Naive thymus-derived CD8-positive, alpha-beta T cell (primary cell): ENCODE measurements at places on chromosomes 4 and X. TPM values are rescaled to one million over a fixed set of nuclear protein-coding genes. Genes with fewer than 3 reads are reported as not detected.

H2BW2 gene
- not detected for total RNA-seq

SRPK3 gene
- total RNA-seq, result not detected

- no peak for DNase-seq
Measured at GRCh38 chr4:103075435-103075893, 1.1 kb downstream of the SLC9B2 start.

DNA sequence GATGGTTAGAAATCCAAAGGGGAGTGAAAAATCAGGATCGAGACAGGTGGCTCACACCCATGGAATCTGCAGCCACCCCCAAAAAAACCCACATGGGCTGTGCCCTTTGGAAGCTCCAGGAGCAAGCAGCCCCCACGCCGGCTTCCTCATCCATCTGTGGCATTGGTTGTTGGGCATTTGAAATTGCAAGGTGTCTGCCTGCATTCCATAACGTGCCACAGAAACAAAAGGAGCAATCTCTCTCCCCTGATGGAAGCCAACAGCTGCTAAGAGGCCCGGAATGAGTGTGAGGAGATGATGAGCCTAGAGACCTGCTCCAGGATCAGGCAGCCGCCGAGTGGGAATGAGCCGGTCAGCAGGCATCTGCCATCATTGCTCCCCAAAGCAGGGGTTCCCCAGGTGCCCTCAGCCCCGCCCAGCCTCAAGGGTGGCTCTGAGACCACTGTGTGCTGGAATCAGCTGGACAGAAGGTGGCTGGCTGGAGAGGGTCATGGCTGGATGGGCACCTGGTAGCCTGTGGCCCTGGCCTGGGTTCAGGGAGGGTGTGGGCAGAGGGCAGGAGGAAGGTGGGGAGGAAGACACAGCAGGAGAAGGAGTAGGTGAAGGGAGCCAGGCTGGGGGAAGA, 113.2 kb downstream of the CRLF2 start:
- DNase-seq, result no peak

ARHGAP36 gene
- not detected for total RNA-seq

DNA sequence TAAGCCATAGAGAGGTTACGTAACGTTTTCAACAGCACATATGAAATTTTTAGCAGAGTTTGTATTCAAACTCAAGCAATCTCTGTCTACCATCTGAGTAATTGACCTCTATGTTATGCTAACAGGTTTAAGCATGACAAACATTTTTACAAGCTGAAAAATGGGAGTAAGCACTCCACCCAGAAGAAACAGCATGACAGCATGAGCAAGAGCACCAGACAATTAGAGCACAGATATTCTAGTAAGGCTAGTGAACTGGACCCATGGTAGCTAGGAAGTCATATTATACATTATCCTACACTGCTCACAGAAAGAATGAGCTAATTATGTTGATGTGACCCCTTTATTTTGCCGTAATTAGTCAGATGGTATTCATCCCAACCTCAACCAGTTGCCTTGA, 200.5 kb downstream of the PABPC4L start:
- DNase-seq, result no peak

DNA sequence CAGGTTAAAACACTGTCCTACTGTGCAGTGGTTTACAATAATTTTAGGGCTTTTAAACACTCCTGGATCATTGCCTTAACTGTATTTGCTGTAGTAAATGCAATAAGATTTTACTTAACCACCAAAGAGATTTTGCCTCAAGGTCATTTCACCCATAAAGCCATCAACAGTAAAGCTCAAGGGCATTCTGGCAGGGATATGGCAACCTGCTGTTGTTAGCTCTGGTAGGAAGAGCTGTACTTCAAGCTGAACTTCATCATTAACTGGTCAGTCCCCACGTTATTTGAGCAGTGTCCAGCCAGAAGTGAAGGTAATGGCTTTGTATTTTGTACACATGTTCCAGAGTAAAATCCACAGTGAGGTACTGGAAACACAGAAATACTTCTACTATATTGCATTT, 26.9 kb upstream of the MAOA start:
- no peak for DNase-seq

MOB1B gene
- total RNA-seq, result 16.0 TPM

CSAG1 gene
- total RNA-seq, result not detected

GRCh38 chr4:9735515-9735914, 45.9 kb upstream of the DRD5 start:
- DNase-seq, result no peak

MAGEB17 gene
- not detected for total RNA-seq

SLC16A2 gene
- total RNA-seq, result 0.44 TPM

- no peak for DNase-seq
Measured at GRCh38 chrX:118990512-118991227, 16.3 kb downstream of the LONRF3 start.

PDLIM3 gene
- total RNA-seq, result not detected

DNA sequence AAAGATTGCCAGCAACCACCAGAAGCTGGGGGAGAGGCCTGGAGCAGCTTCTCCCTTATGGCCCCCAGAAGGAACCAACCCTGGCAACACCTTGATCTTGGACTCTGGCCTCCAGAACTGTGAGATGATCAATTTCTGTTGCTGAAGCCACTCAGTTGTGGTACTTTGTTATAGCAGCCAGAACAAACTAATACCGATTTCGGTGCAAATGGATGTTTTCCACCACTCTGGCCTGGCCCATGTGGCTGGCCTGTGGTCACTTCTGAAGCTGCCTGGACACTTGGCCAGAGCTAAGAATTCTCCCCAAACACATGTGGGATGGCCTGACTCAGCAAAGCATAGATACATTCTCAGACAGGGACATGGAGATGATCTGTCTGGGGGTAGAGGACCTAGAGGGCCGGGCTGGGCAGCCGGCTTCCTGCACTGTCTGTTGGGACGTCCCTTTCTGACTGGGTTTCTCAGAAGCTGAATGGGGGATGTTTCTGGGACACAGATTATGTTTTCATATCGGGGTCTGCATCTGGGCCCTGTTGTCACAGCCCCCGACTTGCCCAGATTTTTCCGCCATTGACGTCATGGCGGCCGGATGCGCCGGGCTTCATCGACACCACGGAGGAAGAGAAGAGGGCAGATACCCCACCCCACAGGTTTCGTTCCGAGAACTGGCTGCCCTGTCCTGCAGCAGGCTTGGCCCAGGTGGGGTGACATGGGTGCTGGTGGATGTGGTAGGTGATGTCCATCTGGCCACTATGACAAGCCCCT, 4.1 kb downstream of the FOXP3 start:
- DNase-seq, result no peak

GRCh38 chrX:110795645-110796406, at the start of gene CHRDL1:
TSS of gene CHRDL1 (minus strand) at chrX:110795817. CDS start at chrX:110792181, 3,636 bp downstream.
- no peak for DNase-seq

DRD5 gene
- total RNA-seq, result not detected

- no peak for DNase-seq
Measured at GRCh38 chr4:6680372-6681034, 13.2 kb upstream of the S100P start.

TCP11X2 gene
- not detected for total RNA-seq

GRCh38 chr4:141686879-141687278, 50.5 kb downstream of the IL15 start:
- DNase-seq, result no peak

SRD5A3 gene
- 5.7 TPM for total RNA-seq

DNA sequence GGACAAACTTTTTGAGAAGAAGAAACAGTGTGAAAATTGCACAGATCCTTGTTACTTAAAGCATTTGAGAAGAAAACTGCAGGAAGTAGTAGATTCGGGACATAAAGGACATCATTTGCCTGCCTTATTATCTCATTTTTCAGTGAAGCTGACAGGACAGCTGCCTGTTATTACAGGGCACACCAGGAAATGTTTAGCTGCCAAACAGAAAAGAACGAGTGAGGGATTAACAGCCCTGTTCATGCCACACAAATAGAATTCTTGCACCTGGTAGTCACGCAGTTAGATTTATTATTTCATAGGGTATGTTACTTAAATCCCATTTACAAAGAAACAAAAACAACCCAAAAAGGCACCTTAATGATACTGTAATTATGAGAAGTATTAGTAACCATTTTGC, 100.6 kb downstream of the CHIC2 start:
- DNase-seq, result no peak

DNA sequence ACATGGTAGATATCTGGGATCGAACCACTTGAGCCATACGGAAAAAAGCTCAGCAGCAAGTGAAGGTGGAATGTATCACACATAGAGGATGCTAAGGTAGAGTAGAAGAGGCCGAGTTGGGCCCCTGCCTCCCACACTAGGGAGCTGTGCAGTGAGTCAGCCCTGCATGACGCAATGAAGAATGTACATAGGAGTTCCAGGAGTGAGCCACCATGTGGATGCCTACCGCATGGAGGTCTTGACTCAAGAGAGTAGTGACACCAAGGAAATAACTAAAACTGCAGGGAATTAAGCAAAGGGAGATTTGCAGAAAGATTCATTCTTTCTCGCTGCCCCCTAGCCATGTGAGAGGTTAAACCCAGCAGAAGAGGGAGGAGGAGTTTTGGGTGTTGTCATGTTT, 389.6 kb upstream of the IGFBP7 start:
- DNase-seq, result no peak

- no peak for DNase-seq
Measured at GRCh38 chrX:13893826-13894225, 76.9 kb upstream of the GPM6B start.

GRCh38 chr4:145435646-145436045, 46.0 kb upstream of the SMAD1 start:
- DNase-seq, result no peak
